Caki2 (cell line): ENCODE measurements at places on chromosomes 4 and X. TPM values are rescaled to one million over a fixed set of nuclear protein-coding genes. Genes with fewer than 3 reads are reported as not detected.
A peak's percentile ranks its signal among the peaks of the same experiment; 100 is the strongest.

- peak; percentile 13 for DNase-seq
Observed at GRCh38 chr4:113355550-113356371, 306.3 kb downstream of the ANK2 start.

GRCh38 chrX:100353326-100353725, 56.7 kb downstream of the PCDH19 start:
- no peak for DNase-seq

- DNase-seq = no peak
Observed at GRCh38 chrX:55546956-55547355, 57.3 kb upstream of the USP51 start.

PAGE2 gene
- total RNA-seq = not detected in 2 replicates

SLIT2 gene
- total RNA-seq = 0.07 and 0.78 TPM in 2 replicates

DNA sequence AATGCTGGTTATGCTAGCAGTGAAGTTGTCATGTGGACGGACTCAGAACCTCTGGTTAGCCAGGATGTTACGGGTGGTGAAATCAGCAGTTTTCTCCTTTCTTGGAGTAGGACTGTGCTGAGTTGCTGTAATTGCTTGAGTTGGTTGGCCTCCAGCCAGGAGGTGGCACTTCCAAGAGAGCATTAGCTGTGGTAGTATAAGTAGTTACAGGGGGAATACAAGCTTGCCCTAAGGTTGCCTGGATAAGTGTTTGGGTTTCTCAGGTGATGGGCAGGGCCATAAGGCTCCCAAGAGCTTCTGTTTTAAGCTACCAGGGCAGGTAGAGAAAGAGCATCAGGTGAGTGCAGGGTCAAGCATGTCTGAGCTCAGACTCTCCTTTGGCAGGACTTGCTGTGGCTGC, 103.0 kb downstream of the ZNF518B start:
- DNase-seq = no peak

DNA sequence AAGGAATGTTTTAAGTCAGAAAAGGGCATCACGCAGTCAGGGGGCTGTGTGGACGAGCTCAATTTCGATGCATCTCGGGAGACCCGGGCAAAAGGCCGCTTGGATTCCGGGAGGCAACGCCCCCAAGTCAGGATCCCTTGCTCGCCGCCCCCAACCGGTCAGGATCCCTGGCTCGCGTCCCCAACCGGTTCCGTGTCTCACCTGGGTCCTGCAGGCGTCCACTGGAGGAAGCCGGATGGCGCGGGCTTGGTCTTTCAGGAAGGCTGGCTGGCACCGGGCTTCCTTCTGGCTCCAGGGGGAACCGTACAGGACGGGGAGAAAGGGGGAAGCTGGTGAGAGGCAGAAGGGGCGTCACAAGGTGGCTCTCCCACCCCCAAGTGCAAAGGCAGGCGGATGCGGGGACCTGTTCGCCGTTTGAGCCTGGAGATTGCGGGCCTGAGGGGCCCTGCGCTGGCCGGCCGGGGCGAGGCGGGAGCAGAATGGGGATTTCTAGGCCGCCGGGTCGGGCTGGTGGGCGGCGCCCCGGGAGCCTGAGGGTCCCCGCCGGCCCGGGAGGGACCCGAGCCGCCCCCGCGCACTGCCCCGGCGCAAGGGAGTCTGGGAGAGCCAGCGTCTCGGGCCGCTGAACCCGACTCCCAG, 84.7 kb downstream of the HPRT1 start:
- no peak for DNase-seq

DNA sequence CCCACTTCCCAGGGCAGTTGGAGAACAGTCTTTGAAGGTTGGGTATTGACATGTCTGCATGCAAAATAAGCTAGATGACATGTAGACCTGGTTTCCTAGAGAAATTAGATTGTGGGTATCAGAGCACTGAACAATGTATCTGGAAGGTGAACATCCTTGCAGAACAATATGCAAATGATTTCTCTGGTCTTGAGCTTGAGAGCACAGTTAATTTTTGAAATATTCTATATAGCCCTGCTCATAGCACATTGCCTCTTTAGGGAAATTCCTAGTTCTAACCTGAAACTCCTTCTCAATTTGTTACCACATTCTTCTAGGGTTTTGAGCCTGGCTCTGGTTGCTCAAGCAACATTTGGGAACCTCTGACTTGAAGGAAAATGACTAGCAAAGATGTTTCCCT, 41.6 kb upstream of the LAS1L start:
- no peak for DNase-seq

RASGEF1B gene
- 3.6 and 5.5 TPM in 2 replicates for total RNA-seq

- DNase-seq = peak; percentile 71
Observed at GRCh38 chrX:22652596-22652995, 347.2 kb upstream of the DDX53 start.

GRCh38 chr4:4554234-4554633, 12.4 kb upstream of the STX18 start:
- DNase-seq = peak; percentile 31

STARD8 gene
- 2.4 and 4.3 TPM in 2 replicates for total RNA-seq

- DNase-seq = no peak
Observed at GRCh38 chrX:21612154-21612553, 46.0 kb downstream of the KLHL34 start.

DNA sequence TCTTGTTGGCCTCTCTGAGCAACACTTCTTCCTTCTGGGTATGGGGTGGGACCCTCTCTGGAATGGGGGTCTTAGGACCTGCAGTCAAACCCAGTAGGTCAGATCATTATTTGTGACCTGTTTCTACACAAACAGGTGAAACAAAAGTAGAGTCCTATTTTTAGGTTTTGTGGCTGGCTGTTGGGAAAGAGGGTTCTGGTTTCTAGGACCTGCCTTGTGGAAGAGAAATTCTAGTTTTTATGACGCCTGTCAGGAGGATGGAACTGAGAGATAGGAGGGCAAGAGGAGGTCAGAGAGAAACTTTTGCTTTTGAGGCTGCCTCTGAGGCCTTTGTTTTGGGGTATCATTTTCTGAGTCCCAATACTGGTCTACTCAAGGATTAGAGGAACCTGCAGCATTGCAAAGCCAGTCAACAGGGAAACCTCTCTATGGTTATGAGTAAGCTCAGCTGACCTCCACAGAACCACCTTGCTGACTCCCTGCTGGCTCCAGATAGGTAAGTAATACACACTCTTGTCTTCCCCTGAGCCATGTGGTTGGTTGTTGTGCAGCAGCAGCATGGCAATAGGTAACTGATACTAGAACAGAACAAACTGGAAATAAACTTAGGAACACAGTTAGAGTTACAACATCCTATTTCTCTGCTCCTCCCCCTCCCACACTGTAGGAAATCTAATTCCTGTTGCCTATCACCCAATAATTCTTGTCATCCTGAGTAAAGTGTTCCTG, 114.7 kb upstream of the VCX3B start:
- DNase-seq = no peak

GRCh38 chr4:40837094-40837870, 87.5 kb downstream of the NSUN7 start:
- DNase-seq = no peak
